ENCODE measurements at places on chromosomes 7 and 10.

- DNase-seq: no peak
Measured at GRCh38 chr7:158606129-158606528, 18.5 kb upstream of the PTPRN2 start.

DNA sequence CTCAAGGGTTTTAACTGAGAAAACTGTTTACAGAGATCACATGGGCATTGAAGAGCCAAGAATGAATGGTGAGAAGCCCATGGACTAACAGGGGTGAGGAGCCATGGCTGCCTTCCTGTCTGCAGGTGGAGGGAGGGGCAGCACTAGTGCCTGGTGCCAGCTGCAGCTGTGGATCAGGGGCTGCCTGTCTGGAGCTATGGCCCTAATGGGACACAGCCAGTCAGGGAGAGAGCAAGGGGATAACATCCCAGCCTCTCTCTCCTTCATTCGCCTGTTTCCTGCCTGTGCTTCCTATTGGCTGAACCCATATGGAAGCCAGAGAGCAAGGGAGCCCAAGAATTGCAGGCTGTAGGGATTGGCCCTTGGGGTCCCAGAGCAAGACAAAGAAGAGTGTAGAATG is 125.8 kb upstream of the GAD2 start:
- DNase-seq: no peak

DNA sequence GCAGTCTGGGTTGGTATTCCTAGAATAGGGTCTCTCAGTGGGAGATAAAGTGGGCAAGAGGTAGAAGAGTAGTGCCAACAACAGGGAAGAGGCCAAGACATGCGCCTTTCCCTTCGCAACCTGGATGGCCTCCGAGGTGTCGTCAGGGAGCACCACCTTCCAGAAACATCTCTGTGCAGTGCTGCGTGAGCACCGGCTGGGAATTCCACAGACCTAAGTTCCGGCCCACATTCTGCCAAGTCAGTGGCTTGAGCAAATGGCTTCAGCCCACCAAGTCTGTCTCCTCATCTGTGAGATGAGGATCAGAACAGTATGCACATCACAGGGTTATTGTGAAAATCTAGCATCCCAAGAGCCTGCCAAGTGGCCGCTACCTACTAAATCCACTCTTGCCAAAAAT is 40.6 kb downstream of the CCDC3 start:
- no peak for DNase-seq

- no peak for DNase-seq
Measured at GRCh38 chr10:66799474-66799873, 126.4 kb upstream of the LRRTM3 start.

- no peak for DNase-seq
Measured at GRCh38 chr10:124715439-124715838, 28.7 kb downstream of the FAM53B start.

DNA sequence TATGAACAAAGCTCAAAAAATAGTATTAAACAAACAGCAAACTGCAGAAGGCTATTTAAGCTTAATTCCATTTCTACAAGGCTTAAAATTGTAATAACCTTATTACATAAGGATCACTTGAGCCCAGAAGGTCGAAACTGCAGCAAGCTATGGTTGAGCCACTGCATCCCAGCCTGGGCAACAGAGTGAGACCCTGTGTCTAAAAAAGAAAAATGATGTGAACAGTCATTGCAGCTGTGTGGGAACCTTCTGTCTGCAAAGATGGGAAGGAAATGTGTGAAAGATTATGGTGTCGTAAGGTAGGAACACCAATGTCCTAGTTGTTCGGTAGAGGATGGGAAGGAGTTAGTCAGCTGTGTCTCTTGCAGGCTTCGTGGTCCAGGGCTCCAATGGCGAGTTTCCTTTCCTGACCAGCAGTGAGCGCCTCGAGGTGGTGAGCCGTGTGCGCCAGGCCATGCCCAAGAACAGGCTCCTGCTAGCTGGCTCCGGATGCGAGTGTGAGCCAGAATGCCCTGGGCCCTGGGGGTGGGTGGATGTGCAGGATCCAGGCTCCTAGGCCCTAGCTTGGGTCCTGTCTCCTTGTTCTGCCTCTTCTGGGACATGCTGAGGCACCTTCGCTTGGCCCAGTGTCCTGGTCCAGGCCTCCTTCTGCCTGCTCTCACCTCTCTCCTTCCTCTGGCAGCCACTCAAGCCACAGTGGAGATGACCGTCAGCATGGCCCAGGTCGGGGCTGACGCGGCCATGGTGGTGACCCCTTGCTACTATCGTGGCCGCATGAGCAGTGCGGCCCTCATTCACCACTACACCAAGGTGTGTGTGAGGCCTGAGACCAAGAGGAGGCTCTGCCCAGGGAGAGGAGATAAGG is 9.1 kb downstream of the C10orf62 start:
- peak; percentile 10 for DNase-seq

GRCh38 chr10:24448351-24448999 is 239.5 kb downstream of the KIAA1217 start:
- DNase-seq: no peak

GRCh38 chr10:112732277-112732921 is 217.6 kb upstream of the TCF7L2 start:
- DNase-seq: no peak

- no peak for DNase-seq
Measured at GRCh38 chr10:69344591-69345252, 66.4 kb downstream of the HK1 start.

GRCh38 chr10:22635650-22636049 is 78.7 kb downstream of the PIP4K2A start:
- DNase-seq: no peak

DNA sequence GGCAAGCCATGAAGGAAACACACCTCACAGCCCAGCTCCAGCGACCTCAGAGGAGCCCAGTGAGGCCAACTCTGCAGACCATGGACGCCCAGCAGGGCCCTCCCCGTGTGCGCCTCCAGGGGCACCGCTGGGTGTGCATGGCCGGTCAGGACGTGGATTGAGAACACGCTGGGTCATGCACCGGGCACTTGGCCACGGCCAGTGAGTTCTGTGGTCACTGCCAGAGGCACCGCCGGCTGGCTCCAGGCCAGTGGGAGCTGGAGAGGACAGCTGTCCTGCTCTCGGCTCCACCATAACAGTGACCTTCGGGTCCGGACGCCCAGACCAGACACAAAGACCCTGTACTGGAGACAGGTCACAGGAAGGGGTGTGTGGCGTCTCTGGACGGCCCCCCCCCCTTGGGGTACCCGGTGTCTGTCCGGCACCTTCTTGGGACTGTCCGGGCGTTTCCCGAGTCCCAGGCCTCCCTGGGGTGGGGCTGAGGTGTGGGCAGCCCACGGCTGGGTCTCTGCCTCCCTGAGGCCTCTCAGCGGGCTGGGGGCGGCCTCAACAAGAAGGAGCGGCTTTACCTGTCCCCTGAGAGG is 50.4 kb upstream of the NKX6-2 start:
- DNase-seq: no peak

DNA sequence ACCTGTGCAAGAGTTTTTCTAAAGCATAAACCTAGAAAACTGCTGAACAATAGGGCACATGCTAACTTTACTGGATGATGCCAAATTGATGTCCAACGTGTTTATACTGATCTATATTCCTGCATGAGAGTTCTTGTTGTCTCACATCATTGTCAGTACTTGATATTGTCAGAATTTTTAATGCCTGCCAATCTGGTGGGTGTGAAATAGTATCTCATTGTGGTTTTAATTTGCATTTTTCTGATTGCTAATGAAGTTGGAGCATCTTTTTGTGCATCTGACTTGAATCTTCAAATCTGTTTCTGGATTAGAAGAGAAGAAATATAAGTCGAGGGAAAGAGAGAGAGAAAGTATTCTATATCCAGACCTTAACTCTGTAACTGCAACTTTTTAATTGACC is 309.8 kb upstream of the KIAA1217 start:
- no peak for DNase-seq

GRCh38 chr7:114375907-114376306 is 38.7 kb upstream of the FOXP2 start:
- DNase-seq: no peak

DNA sequence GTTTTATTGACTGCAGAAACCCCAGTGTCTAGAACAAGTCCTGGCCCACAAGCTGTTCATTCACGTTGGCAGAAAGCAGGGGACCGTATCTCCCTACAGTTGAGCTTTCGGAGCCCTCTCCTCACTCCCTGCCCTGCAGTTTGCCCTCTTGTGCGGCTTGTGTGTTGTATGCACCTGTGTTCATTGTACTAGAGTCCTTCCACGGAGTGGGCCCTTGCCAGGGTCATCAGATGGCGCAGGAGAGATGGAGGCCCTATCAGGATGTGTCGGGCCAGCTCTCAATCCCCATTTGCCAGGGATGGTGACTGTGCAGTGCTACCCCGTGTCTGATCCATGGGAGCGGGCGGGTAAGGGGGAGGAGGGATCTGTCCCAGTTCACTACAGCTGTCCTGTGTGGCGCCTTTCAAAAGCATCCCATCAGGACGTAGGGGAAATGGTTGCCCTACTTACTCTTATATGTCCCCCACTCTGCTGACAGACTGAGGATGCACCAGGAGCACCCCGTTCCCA is 77.4 kb upstream of the PRR15 start:
- no peak for DNase-seq

DNA sequence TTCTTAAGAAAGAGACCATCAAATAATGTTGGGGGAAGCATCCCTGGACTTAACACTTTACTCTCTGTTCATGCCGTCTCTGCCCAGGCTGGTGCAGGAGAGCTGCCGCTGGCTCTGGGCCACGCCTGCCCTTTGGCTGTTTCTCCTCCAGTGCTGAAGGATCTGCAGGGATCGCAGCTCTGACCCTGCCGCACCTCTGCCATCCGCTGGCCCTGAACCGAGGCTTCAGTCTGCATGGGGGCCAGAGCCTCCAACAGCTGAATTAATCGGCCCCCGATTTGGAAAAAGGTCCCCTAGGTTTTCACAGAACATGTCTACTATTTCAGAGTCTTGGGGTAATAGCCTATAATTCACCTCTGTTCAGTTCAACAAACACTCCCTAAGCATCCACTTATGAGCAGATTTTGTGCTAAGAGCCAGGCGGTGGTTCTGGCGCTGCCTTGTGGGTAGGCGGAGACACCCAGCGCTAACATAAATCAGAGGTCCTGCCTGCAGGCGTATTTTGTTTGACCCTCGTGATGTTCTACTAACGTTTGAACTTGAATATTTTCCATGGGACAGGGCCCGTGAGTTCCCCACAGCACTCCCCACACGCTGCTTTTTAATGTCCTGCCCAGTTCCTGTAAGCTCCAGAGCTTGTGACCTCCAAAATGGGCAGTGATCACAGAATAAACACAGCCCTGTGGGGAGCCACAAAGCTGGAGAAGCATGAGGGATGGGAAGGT is 99.0 kb downstream of the DYNC2I1 start:
- DNase-seq: no peak

DNA sequence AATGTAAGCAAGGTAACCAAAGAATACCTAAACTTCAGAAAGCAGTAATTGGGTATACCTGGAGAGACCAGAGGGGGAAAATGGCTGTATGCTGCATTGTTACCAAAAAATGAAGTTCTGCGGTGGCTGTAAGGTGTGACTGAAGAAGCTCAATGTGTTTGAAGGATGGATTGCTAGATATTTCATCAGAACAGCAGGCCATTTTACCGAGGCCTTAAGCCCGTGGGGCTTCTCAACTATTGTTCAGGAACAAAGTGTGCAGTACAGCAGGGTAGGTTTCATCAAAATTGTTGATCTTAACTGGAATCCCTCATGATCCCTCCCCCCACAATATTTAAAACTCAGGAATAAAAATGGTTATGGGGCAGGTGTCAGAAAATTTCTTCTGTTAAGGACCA is 204.0 kb upstream of the GHITM start:
- no peak for DNase-seq

- DNase-seq: no peak
Measured at GRCh38 chr10:123485341-123485960, 180.7 kb upstream of the GPR26 start.

GRCh38 chr10:90447831-90448230 is 410.0 kb downstream of the HTR7 start:
- no peak for DNase-seq

DNA sequence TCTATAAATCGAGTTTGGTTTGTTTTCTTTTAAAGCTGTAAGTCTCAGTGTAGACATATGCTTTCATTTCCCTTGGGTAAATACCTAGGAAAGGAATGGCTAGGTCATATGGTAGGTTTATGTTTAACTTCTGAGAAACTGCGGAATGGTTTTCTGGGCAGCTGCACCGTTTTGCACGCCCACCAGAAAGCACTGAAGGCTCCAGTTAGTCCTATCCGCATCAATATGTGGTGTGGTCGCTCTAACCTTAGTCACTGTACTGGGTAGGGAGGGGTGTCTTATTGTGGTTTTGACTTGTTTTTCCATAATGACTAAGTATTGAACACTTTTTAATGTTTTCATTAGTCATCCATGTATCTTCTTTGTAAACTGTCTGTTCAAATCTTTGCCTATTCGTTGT is 279.5 kb upstream of the AKR1E2 start:
- DNase-seq: no peak

DNA sequence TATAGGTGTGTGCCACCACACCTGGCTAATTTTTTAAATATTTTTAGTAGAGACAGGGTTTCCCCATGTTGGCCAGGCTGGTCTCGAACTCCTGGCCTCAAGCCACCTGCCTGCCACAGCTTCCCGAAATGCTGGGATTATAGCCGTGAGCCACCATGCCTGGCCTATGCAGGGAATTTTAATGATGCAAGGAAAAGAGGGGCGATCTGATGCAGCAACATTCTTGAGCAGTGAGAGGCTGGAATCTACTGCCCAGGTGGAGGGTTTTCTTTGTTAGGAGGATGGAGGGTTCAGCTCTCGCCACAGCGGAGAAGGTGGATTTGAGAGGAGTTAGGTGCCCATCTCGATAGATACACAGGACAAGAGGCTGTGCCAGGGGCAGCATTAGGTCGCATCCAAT is 332.3 kb downstream of the GATA3 start:
- no peak for DNase-seq

DNA sequence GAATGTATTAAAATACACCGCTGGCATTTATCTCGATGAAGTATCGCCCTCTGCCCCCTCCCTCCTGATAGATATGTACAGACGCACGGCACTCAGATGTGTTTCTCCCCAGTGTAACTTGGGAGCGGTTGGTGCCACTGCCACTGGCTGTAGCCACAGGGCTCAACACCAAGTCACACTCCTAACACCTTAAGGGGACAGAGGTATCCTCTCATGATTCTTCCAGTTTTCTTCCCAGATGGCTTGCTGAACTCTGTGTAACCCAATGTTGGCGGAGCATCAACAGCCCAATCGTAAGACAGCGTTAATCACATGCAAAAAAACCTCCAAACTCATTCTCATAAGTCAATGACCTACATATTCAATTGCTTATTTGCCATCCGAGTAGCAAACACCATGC is 35.5 kb downstream of the CTBP2 start:
- no peak for DNase-seq

DNA sequence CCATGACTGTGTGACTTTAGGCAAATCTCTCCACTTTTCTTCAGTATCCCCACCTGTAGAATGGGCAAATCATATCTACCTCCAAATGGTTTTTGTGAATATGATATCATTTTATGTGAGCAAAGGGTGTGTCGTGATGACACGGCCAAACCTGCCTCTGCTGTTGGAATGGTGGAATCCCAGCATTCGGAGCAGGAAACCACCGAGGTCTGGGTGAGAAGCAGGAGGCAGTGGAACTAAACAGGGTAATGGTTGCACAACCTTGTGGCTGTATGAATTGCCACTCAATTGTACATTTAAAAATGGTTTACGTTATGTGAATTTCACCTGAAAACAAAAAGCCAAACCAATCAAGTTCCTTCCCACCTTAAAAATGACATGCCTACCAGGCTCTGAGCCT is 131.4 kb upstream of the ZMIZ1 start:
- DNase-seq: no peak
